Mesendoderm (in vitro differentiated cells): ENCODE measurements at places on chromosomes 1 and 21.

GRCh38 chr1:240099329-240099728 is 7.6 kb downstream of the FMN2 start:
- DNase-seq, result no peak

- no peak for DNase-seq
Measured at GRCh38 chr21:29386803-29387202, 88.1 kb downstream of the BACH1 start.

GRCh38 chr1:41678111-41678878 is 193.8 kb upstream of the EDN2 start:
- peak; percentile 29 for DNase-seq

DNA sequence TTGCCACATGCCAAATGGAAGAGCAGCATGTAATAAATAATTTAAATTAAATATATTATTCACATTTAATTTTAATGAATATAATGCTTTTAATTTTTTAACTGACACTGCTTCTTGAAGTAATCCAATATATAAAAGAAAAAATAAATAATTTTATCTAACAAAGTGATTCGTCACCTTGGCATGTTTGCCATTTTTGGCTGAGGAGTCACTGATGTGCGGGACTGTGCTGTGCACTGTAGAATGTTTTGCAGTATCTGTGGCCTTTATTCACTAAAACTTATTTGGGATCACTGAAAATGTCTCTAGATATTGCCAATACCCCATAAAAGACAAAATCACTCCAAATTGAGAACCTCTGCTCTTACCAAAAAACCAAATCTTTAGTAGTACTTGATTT is 807.8 kb downstream of the BRINP3 start:
- no peak for DNase-seq

DNA sequence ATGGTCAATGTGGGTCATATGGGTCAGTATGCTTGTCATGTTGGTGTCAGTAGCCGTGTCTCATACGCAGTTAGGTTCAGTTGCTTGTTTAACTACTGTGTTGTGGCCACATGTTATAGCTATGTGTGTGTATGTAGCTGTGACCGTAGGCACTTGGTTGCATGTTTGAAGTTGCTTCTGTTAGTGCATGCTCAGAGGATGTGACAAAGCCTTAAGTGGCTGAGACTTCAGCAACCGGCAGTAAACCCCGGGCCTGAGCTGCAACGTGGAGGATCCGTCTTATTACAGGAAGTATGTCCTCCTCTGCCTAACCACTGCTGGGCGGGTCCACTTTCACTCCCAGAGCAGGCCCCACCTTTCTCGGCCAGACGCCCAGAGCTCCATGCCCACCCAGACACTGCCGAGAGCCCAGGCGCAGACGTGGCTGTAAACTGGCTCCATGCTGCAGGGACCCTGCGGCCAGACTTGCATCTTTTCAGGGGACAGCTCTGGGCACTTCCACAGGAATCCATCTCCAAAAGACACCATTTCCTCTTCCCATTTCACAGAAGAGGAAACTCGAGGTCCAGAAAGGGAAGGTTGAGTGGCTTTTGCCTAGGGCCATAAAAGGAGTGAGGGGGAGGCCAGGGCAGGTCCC is 2.2 kb downstream of the TCEA3 start:
- no peak for DNase-seq

- no peak for DNase-seq
Measured at GRCh38 chr1:4689271-4689935, 35.0 kb downstream of the AJAP1 start.

DNA sequence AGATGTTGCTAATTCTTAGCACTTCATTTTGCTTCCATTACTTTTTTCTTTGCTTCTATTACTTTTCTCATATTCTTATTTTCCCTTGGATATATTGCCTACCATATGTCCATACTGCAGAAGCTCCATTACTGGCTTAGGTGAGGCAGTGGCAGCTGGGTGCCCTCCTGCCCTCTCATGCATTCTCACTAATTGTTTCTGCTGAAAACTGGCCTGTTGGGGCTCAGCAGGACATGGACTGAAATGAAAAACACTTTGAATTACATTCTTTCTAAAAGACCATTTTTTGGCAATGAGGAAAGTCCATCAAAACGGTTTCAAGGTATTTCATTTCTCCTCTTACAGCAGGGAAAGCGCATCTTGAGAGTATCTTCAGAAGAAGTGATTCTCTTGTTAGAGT is 122.9 kb downstream of the MAST2 start:
- peak; percentile 46 for DNase-seq

GRCh38 chr1:26349188-26349876 is 4.6 kb downstream of the CRYBG2 start:
- peak; percentile 83 for DNase-seq

GRCh38 chr1:223726380-223727001 is 14.2 kb downstream of the CAPN2 start:
- peak; percentile 94 for DNase-seq

GRCh38 chr1:20477348-20478056 is 8.5 kb downstream of the CAMK2N1 start:
- no peak for DNase-seq

GRCh38 chr21:37064841-37065240 is 8.0 kb downstream of the PIGP start:
- no peak for DNase-seq
